Stromal cell of bone marrow (primary cell): ENCODE measurements at places on chromosomes 13 and 19.

DNA sequence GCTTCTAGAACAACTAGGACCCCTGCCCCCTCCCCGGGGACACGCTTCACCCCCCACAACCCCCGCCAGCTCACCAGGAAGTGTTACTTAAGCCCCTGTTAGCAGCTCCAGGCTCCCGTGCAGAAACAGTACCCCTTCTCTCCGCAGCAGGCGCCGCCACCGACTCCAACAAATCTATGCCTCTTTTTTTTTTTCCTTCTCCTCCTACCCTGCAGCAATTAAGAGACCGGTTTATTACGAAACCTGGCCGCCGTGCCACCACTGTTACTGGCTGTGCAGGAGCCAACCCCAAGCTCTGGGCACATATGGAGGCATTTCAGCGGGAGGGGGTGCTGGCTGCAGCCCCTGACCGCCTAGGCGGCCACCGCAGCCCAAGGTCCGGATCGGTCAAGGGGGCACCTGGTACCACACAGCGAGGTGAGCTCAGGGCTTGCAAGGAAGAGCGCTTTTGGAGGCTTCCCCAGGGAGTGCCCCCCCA lies 2.4 kb downstream of the GADD45B start:
- peak; percentile 64 for DNase-seq

DNA sequence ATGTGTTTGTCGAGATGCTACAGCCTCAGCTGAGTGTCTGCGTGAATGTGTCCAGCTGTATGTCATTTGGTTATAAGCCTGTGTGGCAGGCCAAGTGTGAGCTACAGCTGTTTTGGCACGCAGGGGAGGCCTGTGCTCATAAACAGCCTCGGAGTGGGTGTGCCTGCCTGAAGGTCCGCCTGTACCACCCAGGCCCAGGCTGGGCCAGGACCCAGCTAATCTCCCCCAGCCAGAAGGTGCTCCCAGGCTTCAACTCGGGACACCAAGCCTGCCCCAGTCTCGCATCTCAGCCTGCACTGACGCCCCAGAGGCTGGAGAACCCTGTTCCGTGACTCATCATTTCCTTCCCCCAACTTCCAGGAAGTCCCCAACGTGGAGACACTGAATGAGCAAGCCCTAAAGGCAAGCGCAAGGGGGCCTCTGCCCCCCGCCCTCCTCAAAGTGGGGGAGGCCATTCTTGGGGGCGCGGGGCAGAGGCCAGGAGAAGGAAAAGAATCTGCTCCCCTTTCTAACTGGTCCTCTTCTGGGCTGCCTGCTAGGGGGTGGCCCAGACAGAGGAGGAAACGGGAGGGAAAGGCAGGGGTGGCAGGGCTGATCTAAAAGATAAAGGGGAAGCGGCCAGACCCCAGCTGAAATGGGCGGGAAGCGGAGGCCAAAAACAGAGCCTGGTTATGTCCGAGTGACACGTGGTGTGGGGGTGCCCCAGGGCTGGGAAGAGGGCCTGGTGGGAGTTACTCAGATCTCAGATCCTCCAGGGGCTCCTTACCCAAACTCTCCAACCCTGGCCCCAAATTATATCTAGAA lies 2.0 kb downstream of the SLC1A5 start:
- DNase-seq = peak; percentile 68

GRCh38 chr13:40565282-40566148 lies 100.9 kb downstream of the FOXO1 start:
- no peak for DNase-seq

DNA sequence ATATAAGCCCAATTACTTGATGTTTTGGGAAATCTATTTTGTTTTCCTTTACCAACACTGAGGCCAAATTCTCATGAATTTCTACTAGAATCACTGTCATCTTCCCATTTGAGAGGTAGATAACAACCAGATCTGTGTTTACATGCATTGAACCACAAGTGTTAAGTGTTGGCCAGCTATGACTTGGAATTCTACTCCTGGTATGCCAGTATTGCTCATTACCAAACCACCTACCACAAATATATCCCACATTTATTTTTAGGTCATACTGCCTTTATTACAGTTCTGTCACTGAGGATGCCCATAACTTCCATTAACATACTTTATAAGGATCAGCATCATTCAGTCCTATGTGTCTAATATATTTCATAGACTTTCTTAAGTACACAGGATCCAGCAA lies 328.9 kb downstream of the DIAPH3 start:
- no peak for DNase-seq

- DNase-seq = no peak
Observed at GRCh38 chr19:16376241-16376640, 51.6 kb downstream of the KLF2 start.

GRCh38 chr19:33428627-33429125 lies 55.2 kb downstream of the CEBPG start:
- DNase-seq = no peak

GRCh38 chr13:33188093-33188882 lies 97.3 kb downstream of the STARD13 start:
- no peak for DNase-seq

DNA sequence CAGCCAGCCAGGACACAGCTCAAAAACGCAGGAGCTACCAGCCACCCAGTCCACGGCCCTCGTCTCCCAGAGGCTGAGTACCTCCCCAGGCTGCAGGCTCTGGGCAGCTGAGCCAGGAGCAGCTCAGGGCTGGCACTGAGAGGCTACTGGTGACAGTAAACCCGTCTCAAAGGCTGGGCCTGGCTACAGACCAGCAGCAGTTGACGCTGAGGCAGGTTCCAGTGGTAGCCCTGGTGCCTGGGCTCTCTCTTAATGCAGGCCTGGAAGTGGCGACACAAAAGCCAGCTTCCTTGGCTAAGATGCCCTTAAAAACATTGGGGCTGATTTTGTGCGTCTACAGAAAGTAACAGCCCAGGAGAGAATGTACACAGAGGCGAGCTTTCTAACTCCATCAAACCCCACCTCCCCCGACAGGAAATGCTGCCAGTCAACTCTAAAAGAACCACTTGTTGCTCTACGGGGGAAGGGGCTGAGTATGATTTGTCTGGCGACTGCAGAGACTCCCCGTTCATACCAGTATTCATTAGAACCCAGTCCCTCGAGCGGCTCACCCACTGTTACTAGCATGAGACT lies 126.3 kb downstream of the STK24 start:
- DNase-seq = no peak

DNA sequence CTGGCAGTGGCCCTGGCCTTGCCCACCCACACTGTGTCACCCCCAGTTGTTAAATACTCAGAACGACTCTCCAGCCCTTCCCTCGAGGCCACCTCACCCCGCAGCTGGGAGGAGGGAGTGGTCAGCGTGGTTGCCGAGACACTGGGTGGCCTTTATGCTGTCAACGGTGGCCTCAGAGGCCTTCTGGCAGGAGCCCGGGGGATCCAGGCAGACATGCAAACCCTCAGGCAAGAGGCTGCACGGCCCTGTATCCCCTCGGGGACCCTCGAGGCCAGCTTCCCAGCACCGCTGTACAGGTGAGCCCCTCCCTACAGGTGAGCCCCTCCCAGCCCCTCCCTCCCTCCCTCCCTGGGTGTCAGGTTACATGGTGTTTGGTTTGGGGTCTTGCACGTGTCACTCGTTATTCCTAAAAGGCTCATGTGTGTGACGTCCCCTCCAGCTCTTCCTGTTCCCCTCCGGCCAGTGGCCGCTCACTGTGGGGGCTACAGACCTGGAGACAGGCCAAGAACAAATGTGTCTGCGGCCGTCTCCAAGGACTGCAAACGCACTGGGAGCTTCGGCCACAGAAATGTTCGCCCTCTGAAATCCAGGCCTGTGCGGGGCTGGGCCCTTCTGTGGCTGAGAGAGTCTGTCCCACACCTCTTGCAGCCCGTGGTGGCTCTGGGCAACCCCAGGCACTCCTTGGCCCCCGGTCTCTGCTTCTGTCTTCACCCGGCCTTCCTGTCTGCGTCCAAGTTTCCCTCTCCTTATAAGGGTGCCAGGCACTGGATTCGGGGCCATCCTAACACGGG lies at the start of gene TEKTIP1:
TEKTIP1 (plus strand) TSS at position 210 of the 791 bp plus-strand sequence; CDS start at position 214, 4 bp downstream.
- DNase-seq = no peak

- DNase-seq = no peak
Observed at GRCh38 chr13:49053906-49054305, 78.2 kb downstream of the FNDC3A start.

DNA sequence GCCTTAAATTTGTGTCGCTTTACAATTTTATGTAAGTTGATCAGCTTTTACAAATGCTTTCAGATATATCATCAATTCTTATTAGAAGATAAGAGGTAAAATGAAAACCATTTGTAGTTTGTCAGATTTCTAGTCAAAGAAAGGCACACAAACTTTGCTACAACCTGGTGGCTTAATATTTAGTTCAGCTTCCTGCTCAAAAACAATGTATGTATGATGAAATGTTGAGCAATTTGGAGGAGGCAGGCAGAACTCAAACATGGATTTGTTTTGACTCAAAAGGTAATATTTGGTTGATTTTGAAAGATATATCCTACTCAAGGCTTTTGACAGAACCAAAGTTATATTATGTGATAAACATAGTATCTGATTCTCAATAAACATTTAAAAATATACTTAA lies 24.2 kb downstream of the NEK5 start:
- DNase-seq = no peak

GRCh38 chr19:28394725-28395124 lies 818.2 kb downstream of the UQCRFS1 start:
- DNase-seq = no peak

GRCh38 chr13:25744178-25744577 lies 307.6 kb downstream of the SHISA2 start:
- no peak for DNase-seq

- DNase-seq = peak; percentile 75
Observed at GRCh38 chr19:53549340-53549739, 11.4 kb downstream of the ZNF331 start.

DNA sequence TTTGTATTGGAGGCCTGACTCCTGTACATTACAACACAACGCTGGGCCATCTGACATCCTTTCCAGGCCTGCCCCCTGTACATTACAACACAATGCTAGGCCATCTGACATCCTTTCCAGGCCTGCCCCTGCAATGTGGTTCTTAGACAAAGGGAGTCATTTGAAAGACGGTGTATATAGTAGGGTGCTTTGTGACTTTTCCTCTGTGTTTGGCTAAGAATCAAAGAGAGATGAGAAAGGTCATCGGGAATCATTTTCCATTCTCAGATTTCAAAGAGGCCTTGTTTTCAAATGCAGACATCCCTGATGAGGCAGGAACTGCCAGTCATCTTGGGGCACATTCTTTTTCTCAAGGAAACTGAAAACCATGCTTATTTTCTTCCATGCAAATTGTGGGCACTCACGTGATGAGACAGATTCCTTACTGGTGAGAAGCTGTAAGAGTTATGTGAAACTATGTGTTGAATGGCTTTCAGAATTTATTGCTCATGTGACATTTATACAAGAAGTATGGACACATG lies 551.6 kb downstream of the MYO16 start:
- peak; percentile 76 for DNase-seq

DNA sequence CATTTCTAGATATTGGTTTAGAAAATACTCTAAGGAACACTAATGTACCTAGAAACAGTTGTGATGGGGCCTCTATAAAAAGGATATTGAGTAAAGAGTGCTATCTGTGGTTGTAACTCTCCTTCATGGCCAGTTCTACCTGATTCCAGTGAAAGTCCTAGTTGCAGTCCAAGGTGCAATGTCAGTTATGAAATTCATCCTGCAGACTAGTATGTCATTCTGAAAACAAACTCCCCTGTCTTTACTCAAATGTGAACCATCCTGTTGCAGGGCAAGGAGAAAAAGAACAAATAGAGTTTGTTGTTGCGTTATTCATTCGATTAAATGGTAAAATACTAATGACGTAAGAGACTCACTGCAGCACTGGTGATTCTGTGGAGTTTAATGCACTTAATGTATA lies 18.3 kb upstream of the N4BP2L1 start:
- no peak for DNase-seq

DNA sequence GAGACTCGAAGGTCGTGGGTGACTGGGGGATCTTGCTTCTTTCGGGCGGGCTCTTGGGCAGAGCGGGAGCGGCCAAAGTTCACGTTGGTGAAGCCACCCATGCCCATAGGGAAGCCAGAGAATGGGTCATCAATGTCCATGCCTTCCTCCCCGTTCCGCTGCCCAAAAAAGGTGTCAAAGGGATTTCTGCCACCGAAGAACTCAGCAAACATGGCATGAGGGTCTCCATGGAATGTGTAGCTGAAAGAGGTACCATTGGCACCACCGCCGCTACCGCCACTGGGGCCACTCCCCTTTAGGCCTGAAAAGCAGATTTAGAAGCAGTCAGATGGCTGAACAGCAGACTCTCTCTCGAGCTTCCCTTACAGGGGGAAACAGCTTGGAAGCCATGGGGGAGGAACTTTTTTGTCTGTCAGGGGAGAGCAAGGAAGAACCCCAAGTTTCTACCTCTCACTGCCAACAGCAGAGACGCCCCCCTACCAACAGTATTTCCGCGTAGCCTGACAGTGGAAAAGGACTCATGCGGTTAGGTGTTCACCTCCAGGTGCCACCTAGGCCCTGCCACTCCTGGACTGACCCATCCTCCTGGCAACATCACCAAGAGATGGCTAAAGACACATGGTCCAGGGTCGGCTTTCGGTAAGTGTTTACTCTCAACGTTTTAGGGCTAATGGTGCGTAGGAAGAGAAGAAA lies 1.3 kb downstream of the DNAJB1 start:
- no peak for DNase-seq

DNA sequence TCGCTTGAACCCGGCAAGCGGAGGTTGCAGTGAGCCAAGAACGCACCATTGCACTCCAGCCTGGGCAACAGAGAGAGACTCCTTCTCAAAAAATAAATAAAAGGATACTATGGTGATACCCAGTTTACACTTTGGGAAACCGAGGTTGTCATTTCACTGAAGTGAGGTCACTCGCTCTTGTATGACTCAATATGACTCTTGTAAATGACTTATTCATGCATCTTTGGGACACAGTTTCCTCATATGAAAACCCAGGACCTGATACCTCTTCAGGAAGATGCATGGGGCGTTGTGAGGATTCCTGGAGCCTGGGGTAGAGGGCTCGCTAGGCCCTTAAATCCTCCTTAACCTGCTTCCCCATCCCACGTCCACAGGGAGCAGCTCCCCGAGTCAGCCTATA lies 4.5 kb downstream of the PSMD8 start:
- DNase-seq = no peak

DNA sequence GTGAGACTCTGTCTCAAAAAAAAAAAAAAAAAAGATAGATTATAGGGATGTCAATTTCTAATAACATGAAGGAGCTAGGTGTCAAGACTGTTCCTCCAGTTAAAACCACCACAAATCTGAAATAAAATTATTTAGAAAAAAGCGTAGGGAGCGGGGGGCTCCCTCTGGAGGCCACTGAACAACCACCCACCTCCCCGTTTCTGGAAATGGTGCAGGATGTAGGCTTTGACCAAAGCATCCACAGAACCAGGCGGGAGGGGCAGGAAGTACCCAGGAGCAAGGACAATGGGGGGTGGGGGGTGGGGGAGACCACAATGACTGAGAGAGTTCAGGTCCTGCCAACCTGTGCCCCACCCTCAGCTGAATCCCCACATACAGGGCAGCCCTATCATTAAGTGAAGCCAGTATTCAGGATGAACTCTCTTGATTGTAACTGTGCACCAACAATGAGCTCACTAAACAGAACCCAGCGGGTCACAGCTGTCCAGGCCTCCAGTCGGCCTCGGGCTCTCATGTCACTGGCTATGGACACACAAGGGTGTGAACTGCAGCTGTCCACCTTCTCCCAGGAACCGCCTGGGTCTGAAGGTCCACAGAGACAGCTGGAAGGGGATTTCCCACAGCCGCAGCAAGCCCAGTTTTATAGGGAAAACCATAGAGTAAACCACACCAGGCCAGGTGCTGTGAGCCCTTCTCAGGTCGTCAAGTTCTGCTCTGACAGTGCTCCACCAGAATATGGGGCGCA lies 6.6 kb downstream of the ZSCAN18 start:
- DNase-seq = no peak

- no peak for DNase-seq
Observed at GRCh38 chr19:56639217-56639616, 3.7 kb upstream of the SMIM17 start.

GRCh38 chr13:47639738-47640447 lies 361.2 kb downstream of the SUCLA2 start:
- DNase-seq = no peak
